ENCODE measurements at places on chromosomes 4 and X. TPM values are rescaled to one million over a fixed set of nuclear protein-coding genes. Genes with fewer than 3 reads are reported as not detected.

DNA sequence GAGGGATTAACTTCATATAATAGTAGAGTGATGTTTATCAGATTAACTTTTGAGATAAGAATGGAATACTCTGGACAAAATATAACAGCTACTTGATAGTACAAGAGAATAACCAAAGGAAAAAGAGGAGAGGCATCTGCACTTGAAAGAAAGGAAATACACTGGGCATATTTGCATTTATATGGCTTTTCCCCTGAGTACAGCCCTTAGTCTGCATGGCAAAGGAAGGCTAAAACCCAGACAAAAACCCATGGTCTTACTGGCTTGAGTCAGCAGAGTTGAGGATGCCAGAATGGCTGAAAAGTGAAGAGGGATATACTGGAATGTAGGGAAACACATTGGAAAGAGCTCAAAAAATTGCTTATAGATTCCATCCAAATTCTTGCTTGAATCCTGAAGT, 101.6 kb downstream of the COL4A5 start:
- H3K4me1 ChIP-seq = no peaks in the 10 kb centered on the region
- no peaks in the 10 kb centered on the region for H3K36me3 ChIP-seq

- no peak overlapping the region for H3K27ac ChIP-seq
- no peak for DNase-seq
- no peaks in the 10 kb centered on the region for H3K27me3 ChIP-seq
- peak overlapping the region; percentile 79 for H3K4me3 ChIP-seq
- H3K4me1 ChIP-seq = peaks cover 6% of the 10 kb centered on the region
Measured at GRCh38 chr4:26584725-26585124, 841 bp downstream of the TBC1D19 start.

- no peaks in the 10 kb centered on the region for H3K27me3 ChIP-seq
- no peak overlapping the region for H3K4me3 ChIP-seq
- H3K4me1 ChIP-seq = no peaks in the 10 kb centered on the region
Measured at GRCh38 chr4:171281359-171281758, 531.8 kb upstream of the GALNTL6 start.

APBB2 gene
- total RNA-seq = 33.6 TPM

CHRDL1 gene
- 18.8 TPM for total RNA-seq

ADAMTS3 gene
- 0.76 TPM for total RNA-seq

GRCh38 chr4:48902266-48902665, 4.3 kb downstream of the OCIAD2 start:
- H3K36me3 ChIP-seq = peaks cover 62% of the 10 kb centered on the region
- peaks cover 18% of the 10 kb centered on the region for H3K4me1 ChIP-seq
- DNase-seq = no peak
- H3K27ac ChIP-seq = no peak overlapping the region
- H3K27me3 ChIP-seq = no peaks in the 10 kb centered on the region

GRCh38 chrX:3191796-3192195, 150.5 kb downstream of the ARSF start:
- no peak overlapping the region for H3K27ac ChIP-seq
- DNase-seq = no peak
- H3K27me3 ChIP-seq = no peaks in the 10 kb centered on the region
- no peaks in the 10 kb centered on the region for H3K36me3 ChIP-seq

- H3K4me1 ChIP-seq = peaks cover 36% of the 10 kb centered on the region
- peak; percentile 38 for DNase-seq
- H3K4me3 ChIP-seq = peak overlapping the region; percentile 46
- peaks cover 10% of the 10 kb centered on the region for H3K36me3 ChIP-seq
- H3K27ac ChIP-seq = peak overlapping the region; percentile 93
- H3K27me3 ChIP-seq = no peaks in the 10 kb centered on the region
Measured at GRCh38 chrX:107135049-107135964, 16.7 kb upstream of the RBM41 start.
